ENCODE measurements at places on chromosomes 4 and X. TPM values are rescaled to one million over a fixed set of nuclear protein-coding genes. Genes with fewer than 3 reads are reported as not detected.

TAF7L gene
- 0.36 TPM for total RNA-seq

- no peak for DNase-seq
- H3K4me3 ChIP-seq, result no peak overlapping the region
- no peaks in the 10 kb centered on the region for H3K27me3 ChIP-seq
- no peaks in the 10 kb centered on the region for H3K36me3 ChIP-seq
- H3K4me1 ChIP-seq, result no peaks in the 10 kb centered on the region
Observed at GRCh38 chr4:37438564-37439279, 194.2 kb downstream of the NWD2 start.

GRCh38 chr4:7194251-7195140 lies 2.2 kb downstream of the SORCS2 start:
- no peak overlapping the region for H3K4me3 ChIP-seq
- DNase-seq, result peak; percentile 90
- H3K27me3 ChIP-seq, result peaks cover 40% of the 10 kb centered on the region
- peaks cover 19% of the 10 kb centered on the region for H3K4me1 ChIP-seq
- H3K36me3 ChIP-seq, result no peaks in the 10 kb centered on the region

PRR32 gene
- total RNA-seq, result not detected

SRPK3 gene
- total RNA-seq, result not detected

DNA sequence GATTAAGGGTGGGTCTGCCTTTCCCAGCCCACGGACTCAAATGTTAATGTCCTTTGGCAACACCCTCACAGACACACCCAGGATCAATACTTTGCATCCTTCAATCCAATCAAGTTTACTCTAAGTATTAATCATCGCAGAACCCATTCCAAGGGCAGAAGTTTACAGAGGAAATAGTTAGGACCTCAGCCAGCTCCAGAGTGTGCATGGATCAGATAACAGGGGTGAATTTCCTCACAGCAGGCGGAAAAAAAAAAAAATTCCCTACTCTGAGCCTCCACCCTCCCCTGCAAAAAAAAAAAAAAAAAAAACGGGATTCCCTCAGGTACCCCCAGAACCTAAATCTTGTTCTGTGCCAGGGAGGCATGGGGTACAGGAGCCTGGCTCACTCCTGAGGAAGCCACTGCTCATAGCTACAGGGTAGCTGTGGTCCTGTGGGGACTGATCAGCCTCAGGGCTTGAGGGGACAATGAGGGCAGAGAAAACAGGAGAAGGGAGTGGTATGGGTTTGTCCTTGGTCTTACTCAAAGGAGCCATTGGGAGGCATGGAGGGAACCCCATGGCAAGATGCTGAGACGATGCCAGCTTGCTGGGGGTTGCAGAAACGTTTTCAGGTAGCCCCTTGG lies 113.0 kb downstream of the DHRSX start:
- no peaks in the 10 kb centered on the region for H3K36me3 ChIP-seq
- peaks cover 12% of the 10 kb centered on the region for H3K4me1 ChIP-seq
- no peaks in the 10 kb centered on the region for H3K27me3 ChIP-seq
- no peak for DNase-seq
- no peak overlapping the region for H3K4me3 ChIP-seq

GRCh38 chr4:5474756-5475155 lies 233.6 kb downstream of the EVC2 start:
- no peaks in the 10 kb centered on the region for H3K4me1 ChIP-seq
- H3K27ac ChIP-seq, result no peak overlapping the region
- no peak for DNase-seq
- no peak overlapping the region for H3K4me3 ChIP-seq
- H3K36me3 ChIP-seq, result no peaks in the 10 kb centered on the region

- peaks cover 20% of the 10 kb centered on the region for H3K27me3 ChIP-seq
- H3K27ac ChIP-seq, result no peak overlapping the region
- no peaks in the 10 kb centered on the region for H3K36me3 ChIP-seq
Observed at GRCh38 chrX:111257733-111258132, 12.6 kb downstream of the CAPN6 start.

- no peaks in the 10 kb centered on the region for H3K36me3 ChIP-seq
- peaks cover 8% of the 10 kb centered on the region for H3K27me3 ChIP-seq
- no peak overlapping the region for H3K27ac ChIP-seq
- no peak overlapping the region for H3K4me3 ChIP-seq
Observed at GRCh38 chr4:7330031-7330596, 104.6 kb downstream of the PSAPL1 start.

DNA sequence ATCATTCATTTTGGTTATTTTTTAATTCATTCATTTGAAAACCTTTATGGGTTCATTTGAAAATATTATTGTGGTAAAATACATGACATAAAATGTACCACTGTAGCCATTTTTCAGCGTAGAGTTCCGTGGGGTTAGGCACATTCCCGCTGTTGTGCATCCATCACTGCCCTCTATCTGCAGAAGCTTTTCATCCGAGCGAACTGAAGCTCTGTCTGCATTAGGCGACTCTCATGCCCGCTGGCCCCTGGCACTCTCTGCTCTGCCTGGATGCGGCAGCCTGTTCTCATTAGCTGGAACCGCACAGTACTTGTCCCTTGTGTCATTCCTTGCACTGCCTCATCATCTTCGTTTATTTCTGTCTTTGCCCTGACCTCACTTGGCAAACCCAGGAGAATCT lies 17.5 kb downstream of the CFAP99 start:
- no peak overlapping the region for H3K27ac ChIP-seq
- peaks cover 8% of the 10 kb centered on the region for H3K4me1 ChIP-seq
- no peaks in the 10 kb centered on the region for H3K27me3 ChIP-seq
- no peak overlapping the region for H3K4me3 ChIP-seq
- DNase-seq, result peak; percentile 87

- peaks cover 3% of the 10 kb centered on the region for H3K36me3 ChIP-seq
- H3K27me3 ChIP-seq, result no peaks in the 10 kb centered on the region
- no peak overlapping the region for H3K4me3 ChIP-seq
- H3K4me1 ChIP-seq, result peaks cover 9% of the 10 kb centered on the region
Observed at GRCh38 chr4:102534845-102535244, 33.7 kb downstream of the NFKB1 start.

DNA sequence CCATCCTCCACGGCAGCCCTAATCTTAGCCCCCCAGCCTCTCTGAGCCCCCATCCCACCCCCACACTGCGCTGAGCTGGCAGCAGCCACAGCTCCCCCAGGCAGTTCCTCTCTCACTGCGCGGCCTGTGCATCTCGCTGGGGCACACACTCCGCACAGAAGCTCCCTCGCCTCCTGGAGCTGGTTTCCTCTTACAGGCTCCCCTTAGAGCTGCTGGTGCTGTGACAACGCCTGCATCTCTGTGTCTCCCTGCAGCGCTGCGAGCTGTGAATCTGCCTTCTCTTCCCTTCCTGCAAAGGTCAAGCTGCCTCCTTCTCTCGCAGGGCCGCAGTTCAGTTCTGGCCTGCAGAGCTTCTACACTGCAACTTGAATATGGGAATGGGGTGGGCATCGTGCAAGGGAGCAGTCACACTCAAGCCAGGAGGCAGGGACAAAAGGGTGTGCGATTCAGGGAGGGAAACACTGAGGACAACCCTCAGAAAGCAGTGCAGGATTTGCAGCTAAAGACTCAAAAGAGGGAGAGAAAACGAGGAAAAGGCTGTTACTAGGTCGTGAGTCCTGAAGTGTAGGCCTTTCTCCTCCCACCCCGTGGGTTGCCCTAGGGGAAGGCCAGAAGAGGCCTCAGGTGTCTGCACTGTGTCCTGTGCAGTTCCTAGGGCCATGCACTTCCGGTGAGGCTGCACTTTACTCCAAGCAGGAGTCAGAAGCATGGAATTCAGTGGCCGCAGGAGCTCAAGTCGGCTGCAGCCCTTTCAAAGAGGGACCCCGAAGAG lies 87.0 kb downstream of the BCOR start:
- H3K27me3 ChIP-seq, result peaks cover 38% of the 10 kb centered on the region
- no peaks in the 10 kb centered on the region for H3K36me3 ChIP-seq
- no peak overlapping the region for H3K4me3 ChIP-seq
- peak; percentile 91 for DNase-seq

CYTL1 gene
- total RNA-seq, result 0.36 TPM

LRRC66 gene
- 0.36 TPM for total RNA-seq

DNA sequence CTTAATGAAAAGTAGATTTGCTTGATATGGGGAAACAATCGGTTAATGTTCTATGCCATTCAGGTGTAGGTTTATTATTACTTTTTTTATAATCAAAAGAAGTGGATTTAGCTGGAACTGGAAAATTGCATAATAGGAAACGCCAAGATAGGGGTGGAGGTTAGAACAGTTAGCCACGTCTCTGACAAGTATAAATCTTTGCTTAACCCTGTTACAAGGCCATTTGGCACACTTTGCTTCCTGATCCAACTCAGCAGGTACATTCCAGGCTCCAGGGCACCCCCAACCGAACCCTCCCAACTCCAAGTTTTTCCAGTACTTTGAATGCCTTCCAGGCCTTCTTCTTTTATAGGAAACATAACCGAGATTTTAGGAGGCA lies 50.6 kb upstream of the ACSL4 start:
- no peak for DNase-seq
- H3K27me3 ChIP-seq, result no peaks in the 10 kb centered on the region
- H3K36me3 ChIP-seq, result no peaks in the 10 kb centered on the region
- no peak overlapping the region for H3K4me3 ChIP-seq
- H3K4me1 ChIP-seq, result no peaks in the 10 kb centered on the region
- H3K27ac ChIP-seq, result no peak overlapping the region

DNA sequence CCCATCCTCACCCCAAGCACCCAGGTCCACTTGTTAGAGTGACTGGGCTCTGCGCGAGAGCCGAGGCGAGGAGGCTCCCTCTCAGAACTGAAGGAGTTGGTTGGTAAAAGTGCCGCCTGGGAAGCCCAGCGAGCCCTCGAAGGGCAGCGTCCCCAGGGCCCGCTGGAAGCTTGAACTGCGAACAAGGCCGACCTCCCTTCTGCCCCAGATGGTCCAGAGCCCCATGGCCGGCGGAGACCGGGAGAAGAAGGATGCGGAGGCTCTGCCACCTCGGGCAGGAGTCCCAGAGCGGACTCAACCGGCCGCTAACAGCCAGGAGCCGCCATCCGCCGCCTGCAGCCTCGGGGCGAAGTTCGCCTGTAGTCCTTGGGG lies 116.3 kb upstream of the TEX13C start:
- H3K36me3 ChIP-seq, result no peaks in the 10 kb centered on the region
- no peak for DNase-seq
- no peak overlapping the region for H3K4me3 ChIP-seq

DNA sequence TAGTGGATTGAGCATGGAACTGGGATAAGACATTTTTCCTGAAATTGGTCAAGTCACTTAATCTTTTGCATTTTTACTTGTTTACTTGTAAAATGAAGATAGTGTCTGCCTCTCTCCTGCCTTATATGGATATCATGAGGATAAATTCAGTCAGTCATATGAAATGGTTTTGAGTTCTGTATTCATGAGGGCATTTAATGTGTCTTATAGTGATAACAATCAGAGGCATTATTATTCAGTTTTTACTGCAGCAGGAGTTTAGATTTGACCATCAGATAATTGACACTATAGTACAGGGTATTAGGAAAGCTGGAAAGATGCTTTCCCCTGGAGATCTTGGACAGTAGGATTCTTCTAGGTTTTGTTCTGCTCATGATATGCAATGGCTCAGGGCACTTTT lies 26.0 kb downstream of the NPNT start:
- no peak for DNase-seq
- no peaks in the 10 kb centered on the region for H3K27me3 ChIP-seq
- no peak overlapping the region for H3K4me3 ChIP-seq

BEND4 gene
- total RNA-seq, result not detected
